NCI-H345 (cell line): ENCODE measurements at places on chromosomes 16 and 17.

DNA sequence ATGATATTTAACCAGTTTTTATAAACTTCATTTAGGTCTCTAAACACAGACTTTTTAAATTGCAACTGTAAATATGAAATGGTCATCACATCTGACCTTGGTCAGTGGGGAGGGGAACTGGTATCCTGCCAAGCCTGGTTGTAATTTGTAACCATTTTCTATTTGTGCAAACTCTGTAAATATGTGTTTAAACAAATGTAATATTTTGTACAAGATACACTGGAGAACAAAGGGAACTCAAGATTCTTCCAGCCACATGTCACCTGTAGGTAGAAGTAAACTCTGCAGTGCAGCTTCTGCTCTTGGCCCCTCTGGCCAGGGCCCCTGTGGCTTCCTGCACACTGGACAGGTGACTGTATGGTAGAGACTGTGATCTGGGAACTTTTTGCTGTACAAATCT lies 35.8 kb downstream of the AKAP1 start:
- no peak for DNase-seq

DNA sequence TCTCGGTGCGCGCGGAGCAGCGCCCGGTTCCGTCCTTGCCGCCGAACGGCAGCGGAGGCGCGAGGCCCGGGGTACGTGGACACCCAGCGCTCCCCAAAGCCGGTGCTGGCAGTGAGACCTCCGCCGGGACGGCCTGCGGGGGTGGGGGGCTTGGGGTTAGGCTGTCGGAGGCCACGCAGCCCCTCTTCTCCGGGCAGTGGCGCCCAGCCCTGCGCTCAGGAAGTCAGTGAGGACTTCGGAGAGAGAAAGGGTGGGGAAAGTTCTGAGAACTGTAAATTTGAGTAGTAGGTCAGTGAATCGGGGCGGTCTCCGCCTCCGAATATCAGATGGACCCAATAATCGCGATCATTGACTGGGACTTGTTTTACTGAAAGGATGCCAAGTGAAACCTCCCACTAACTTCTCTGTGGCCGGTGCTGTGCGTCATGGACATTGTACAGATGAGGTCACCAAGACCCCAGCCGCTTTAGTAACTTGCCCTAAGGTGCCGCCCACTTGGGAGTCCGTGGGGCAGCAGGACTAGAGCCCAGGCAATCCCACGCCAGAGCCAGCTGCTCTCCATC lies 468 bp downstream of the IL4R start:
- DNase-seq, result no peak

DNA sequence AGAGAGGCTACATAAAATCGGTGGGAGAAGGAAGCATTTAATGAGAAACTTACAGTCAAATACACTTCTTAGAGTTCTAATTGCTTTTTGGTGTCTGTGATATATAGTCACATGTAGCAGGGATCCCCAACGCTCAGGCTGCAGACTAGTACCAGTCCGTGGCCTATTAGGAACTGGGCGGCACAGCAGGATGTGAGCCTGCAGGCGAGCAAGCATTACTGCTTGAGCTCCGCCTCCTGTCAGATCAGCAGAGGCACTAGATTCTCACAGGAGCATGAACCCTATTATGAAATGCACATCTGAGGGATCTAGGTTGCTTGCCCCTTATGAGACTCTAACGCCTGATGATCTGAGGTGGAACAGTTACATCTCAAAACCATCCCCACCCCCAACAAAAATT lies 158.5 kb downstream of the TANC2 start:
- DNase-seq, result no peak

DNA sequence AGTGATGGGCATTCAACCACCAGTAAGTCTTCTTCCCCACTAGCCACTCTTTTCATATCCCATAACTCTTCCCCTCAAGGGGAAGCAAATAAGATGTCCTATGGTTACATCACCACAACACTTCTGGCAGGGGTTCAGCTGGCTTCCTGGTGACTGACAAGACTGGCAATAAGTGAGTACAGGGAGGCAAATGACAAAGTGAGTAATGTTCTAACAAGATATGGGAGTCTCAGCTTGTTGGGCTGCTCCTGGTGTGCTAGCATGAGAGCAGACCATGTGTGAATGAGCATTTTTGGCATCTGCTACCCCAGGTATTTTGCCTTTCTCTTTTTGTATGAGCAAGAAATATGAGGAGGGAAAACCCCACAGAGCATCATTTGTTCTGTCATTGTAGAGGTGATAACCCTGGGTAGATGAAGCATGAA lies 9.9 kb downstream of the TMIGD1 start:
- DNase-seq, result peak; percentile 43

DNA sequence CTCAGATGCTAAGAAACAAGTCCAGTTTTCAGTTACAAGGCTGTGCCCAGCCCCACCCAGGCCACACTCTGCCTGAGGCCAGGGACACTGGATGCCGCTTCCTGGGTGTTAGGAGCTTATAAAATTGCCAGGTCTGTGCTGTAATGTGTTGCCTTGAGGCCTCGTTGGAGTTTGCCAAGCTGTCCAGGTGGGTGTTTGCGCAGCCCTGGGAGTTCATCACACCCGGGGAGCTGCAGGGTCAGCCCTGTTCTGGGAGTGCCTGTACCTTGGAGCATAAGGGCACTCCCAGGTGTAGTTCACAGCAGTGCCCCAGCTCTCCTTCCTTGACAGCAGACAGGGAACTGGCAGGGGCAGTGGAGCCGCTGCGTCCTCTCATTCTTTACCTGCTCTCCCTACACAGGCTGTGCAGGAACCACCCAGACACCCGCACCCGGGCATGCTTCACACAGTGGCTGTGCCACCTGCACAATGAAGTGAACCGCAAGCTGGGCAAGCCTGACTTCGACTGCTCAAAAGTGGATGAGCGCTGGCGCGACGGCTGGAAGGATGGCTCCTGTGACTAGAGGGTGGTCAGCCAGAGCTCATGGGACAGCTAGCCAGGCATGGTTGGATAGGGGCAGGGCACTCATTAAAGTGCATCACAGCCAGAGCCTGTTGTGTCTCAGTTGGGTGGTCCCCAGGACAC lies 1.6 kb downstream of the GFER start:
- no peak for DNase-seq

- no peak for DNase-seq
These were observed 368.2 kb downstream of the SNX29 start for GRCh38 chr16:12344577-12345343.
